ENCODE measurements at places on chromosomes 13 and 19. TPM values are rescaled to one million over a fixed set of nuclear protein-coding genes. Genes with fewer than 3 reads are reported as not detected.

DNA sequence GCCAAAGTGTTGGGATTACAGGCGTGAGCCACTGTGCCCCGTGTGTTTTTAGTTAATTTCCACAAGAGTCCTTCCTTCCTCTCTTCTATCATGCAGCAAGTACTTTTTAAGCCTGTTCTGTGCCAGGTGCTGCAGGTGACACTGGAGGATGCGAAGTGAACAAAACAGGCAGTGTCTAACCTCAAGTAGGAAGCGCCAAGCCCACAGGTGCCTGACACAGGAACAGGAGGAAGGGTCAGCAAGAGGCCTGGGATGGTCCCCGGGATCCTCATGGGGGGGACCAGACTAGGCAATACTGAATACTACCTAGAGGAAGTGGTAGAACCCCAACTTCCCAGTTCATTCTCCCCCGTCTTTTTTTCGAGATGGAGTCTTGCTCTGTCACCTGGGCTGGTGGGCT lies 1.8 kb upstream of the CALR start:
- DNase-seq: no peak

WASF3 gene
- 9.0 TPM for total RNA-seq

CYP2S1 gene
- total RNA-seq: 1.7 TPM

ICAM5 gene
- 5.5 TPM for total RNA-seq

DNA sequence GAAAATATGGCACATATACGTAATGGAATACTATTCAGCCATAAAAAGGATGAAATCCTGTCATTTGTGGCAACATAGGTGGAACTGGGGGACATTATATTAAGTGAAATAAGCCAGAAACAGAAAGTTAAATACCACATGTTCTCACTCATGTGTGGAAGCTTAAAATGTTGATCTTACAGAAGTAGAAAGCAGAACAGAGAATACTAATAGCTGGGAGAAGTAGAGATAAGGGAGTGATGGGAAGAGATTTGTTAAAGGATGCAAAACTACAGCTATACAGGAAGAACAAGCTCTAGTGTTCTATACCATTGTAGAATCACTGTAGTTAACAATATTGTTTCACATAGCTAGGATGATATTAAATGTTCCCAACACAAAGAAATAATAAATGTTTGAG lies 68.1 kb downstream of the RUBCNL start:
- DNase-seq: no peak

- DNase-seq: no peak
These were observed 61.9 kb downstream of the DPF1 start for GRCh38 chr19:38162094-38162493.

TPTE2 gene
- under 0.01 TPM for total RNA-seq

MYO1F gene
- total RNA-seq: 0.32 TPM

FRY gene
- 33.8 TPM for total RNA-seq

DNA sequence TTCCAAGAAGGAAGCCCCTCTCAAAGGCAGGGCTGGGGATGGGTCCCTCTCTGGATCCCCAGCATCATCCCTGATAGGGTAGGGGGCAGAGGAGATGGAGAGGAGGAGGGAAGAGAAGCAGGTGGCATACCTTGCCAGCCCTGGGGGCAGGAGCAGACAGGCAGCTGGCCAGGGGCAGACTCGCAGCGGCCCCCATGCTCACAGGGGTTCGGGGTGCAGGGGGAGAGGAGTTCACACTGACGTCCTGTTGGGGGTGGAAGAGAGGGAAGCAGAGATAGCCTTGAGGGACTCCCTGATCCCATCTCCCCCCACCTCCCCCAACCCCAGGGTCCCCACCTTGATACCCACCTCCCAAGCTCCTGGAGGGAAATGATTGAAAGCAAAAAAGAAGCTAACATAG lies 16.0 kb downstream of the NOTCH3 start:
- DNase-seq: no peak

DNA sequence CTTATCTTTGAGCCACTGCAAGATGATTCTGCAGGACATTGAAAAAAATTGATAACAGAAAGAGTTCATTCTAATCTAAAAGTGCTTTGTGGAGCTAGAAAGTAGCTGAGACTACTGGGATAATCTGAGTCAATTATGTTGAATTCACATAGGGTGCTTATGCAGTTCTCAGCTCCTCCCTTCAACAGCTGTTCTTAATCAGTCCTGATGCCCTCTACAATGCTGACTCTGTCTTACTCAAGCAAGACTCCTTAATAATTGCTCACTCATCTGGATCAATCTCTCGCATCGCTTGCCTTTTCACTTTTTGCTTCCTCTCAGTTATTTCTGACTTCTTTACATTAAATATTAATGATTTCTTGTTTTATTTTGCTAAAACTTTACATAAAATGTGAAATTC lies 182.1 kb downstream of the PCDH17 start:
- DNase-seq: no peak

GRCh38 chr13:21805733-21806132 lies 134.9 kb downstream of the FGF9 start:
- no peak for DNase-seq

Data from fibroblast of villous mesenchyme (primary cell).